ENCODE measurements at places on chromosomes 16 and 17.
A peak's percentile ranks its signal among the peaks of the same experiment; 100 is the strongest.

DNA sequence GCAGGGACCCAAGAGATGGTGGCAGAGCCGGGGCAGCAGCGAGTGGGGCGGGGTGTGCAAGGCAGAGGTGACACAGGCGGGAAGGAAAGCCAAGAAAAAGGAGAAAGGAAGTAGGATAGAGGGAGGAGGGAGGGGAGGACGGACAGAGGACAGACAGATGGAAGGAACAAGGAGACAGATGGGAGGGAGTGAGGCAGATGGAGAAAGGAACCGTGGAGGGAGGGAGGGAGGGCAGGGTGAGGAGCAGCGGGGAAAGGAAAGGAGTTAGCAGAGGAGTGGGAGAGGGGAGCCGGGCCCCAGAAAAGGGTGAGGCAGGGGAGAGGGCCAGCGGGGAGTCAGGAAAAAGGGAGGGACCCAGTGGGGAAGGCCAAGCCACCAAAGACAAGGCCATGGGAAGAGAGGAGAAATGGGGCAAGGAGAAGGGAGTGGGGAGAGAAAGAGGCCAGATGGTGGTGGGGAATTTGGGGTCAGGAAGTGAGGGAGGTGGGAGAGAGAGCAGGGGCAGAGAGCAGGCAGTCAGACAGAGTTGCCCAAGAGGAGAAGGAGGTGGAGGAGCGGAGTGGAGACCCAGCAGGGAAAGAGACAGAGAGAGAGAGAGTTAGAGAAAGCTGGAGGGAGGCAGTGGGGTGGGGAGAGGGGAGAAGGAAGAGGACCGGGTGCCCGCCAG, 13.2 kb upstream of the ASGR1 start:
- DNase-seq: no peak

GRCh38 chr17:6575596-6575988, 19.2 kb upstream of the PITPNM3 start:
- no peak for DNase-seq

DNA sequence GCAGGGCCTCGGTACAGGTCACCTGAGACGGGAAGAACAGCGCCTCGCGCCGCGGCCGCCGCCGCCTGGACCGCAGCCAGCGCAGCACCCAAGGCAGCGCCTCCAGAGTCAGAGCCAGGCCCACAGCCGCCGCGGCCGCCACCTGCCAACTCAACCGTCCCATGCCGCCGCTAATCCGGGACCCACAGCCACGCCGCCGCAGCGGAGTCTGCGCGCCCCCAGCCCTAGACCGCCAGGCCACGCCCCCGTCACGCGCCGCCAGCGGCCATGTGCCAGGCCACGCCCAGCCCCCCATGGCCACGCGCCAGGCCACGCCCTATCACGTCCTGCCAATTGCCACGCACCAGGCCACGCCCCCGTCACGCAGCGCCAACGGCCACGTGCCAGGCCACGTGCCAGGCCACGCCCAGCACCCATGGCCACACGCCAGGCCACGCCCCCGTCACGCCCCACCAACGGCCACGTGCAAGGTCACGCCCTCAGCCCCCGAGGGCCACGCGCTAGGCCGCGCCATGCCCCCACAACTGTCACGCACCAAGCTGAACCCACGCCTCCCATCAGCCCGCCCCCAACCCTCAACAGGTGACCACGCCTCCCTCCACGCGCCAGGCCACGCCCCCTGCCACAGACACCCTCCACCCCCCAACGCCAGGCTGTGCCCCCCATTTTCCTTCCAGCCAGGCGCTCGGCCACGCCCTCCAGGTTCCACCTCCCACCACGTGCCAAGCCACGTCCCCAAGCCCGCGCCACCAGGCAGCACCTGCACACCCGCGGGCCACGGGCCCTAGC, at the start of gene PLD6:
PLD6 (minus strand) TSS at position 210 of the 789 bp plus-strand sequence; CDS start at position 163, 47 bp downstream.
- peak; percentile 89 for DNase-seq

GRCh38 chr17:3475812-3476610, at the start of gene ASPA:
Gene ASPA, plus strand, starts transcription at chr17:3475997. Its CDS starts 163 bp downstream, at chr17:3476160.
- no peak for DNase-seq

GRCh38 chr17:66960613-66961012, 3.9 kb upstream of the CACNG4 start:
- DNase-seq: no peak

GRCh38 chr16:81041696-81042095, 6.1 kb downstream of the ATMIN start:
- DNase-seq: no peak

DNA sequence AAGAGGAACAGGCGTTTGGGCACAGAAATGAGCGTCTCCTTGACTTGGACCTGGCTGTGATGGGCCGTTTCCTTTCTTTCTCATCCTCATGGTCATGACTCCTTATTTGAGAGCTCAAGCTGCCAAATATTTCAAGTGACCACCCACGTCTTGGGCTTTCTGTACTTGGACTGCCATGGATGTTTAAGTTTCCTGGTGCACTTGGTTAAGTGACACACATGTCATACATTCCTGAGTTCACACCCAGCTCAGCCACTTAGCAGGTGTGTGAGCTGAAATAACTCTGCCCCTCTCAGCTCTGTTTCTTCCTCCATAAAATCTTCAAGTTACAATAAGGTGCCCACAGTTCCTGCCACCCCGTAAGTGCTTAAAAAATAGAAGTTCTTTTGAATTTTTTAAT, 114.5 kb downstream of the CLEC16A start:
- DNase-seq: no peak

GRCh38 chr16:8310323-8310722, 280.0 kb downstream of the TMEM114 start:
- DNase-seq: no peak

DNA sequence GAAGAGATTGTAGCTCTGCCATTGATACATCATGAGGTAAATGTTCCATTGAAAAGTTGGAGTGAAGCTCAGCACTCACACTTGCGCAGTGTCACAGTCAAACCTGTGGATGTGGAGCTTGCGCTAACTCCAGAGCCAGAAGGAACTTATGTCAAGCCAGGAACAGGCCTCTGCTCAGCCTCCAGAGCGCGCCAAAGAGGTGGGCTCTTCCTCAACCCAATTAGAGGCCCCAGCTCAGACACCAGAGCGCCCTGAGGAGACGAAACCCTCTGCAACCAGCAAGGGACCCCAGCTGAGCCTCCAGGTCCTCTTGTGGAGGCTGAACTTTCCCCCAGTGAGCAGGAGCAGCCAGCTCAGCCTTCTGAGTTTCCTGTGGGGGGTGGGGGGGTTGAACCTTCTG, 61.5 kb upstream of the FBXO47 start:
- DNase-seq: no peak

DNA sequence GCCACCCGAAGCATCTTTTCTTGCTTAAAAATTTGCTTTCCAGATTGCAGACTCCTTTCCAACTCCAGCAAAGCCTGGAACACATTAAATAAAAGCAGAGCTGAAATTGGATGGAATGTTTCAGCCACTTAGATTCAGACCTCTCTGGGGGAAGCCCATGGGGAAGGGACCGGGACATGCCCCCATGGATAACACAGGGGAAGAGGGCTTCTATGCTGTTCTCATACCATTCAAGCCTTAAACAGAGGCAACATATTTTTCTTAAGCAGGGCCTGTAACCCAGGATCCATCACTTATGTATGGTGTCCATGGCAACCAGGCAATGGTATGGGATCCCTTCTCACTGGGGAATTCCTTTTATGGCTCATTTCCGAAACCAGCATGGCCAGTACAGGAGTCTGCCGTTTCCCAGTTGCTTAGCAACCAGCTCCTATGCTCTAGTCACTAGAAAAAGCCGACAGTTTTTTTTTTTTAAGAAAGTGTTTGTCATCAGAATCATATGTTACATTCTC, 62.0 kb upstream of the MARCHF10 start:
- DNase-seq: no peak

- DNase-seq: no peak
These were observed 24.4 kb upstream of the WSCD1 start for GRCh38 chr17:6045621-6046357.

DNA sequence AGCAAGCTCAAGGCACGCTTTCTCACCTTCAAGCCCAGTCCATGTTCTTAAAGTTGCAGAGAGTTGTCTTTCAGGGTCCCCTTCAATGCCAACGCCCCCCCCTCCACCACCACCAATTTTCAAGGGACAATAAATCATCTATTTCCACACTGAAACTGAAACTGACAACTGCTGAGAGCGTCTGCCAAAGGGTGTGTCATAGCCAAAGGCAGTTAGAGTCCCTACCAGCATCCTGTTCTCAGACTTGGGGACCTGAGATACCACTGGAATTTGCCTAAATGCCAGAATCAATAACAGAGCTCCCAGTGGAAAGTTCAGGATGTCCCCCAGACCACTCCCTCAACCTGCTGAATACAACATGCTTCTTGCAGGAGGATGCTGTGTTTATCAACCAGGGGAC, 133.2 kb upstream of the SOX9 start:
- no peak for DNase-seq

GRCh38 chr17:75059369-75060345, 12.6 kb downstream of the KCTD2 start:
- DNase-seq: no peak

GRCh38 chr16:80366023-80366422, 174.8 kb upstream of the DYNLRB2 start:
- no peak for DNase-seq

GRCh38 chr16:166375-167121, 770 bp downstream of the HBM start:
- no peak for DNase-seq

DNA sequence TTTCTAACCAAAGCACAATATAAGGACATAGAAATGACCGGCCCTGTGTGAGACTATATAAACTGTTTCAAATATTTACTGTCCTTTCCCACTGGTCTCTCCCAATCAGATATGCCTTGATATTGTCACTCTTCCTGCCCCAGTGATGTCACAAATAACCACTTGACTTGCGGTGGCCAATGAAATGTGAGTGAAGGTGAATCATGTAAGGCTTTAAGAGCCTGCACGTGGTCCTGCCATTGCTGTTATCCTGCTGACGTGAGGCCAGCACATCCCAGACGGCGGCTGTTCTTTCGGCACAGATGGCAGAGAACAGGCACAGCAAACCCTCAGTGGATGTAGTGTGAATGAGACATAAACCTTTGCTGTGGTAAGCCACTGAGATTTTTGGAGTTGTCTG, 5.4 kb upstream of the KLHL11 start:
- no peak for DNase-seq

- no peak for DNase-seq
These were observed 333 bp upstream of the PTX4 start for GRCh38 chr16:1489077-1489476.

DNA sequence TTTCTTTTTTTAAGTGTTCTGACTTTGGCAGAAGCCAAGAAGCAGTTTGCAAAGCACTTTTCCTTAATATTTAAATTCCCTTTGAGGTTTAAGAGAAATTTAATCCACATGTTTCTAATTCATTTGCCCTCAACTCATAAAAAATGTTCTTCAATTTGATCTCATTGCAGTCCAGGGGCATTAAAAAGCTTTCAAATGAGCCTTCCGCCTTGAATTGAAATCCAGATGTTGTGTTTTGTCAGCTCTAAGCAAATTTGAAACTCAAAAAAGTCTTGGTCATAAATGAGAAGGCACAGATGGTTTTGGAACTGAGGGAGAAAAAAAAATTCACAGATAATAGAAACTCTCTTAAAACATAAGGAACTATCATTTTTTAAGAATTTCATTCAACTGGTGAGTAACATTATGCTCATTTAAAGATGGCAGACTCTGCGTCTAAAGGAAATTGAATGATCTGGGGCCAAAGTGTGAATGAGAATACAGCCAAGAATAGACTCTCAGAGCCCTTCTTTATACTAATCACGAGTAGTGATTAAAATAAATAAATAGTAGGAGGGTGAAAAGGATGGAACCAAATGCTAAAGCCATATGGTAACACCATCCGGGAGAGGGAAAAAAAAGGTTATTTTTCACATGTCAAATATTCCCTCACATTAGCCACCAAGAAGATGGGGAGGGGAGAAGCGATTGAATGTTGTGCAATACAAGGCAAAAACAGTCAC, 1304.7 kb downstream of the CDH8 start:
- no peak for DNase-seq

DNA sequence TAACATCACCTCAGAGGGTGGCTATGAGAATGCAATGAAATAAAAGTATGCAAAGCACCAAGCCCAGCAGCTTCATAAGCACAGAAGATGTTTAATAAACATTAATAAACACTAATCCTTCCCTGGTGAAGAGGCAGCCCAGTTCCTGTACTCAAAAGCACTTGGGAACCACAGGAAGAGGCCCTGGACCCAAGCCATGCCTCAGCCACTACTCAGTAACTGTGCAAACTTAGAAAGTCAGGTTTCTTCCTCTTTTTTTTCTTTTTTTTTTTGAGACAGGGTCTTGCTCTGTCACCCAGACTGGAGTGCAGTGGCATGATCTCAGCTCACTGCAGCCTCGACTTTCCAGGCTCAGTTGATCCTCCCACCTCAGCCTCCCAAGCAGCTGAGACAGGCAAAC, 5.3 kb downstream of the ARHGAP17 start:
- DNase-seq: no peak

GRCh38 chr17:8015957-8016631, 13.7 kb downstream of the GUCY2D start:
- no peak for DNase-seq

DNA sequence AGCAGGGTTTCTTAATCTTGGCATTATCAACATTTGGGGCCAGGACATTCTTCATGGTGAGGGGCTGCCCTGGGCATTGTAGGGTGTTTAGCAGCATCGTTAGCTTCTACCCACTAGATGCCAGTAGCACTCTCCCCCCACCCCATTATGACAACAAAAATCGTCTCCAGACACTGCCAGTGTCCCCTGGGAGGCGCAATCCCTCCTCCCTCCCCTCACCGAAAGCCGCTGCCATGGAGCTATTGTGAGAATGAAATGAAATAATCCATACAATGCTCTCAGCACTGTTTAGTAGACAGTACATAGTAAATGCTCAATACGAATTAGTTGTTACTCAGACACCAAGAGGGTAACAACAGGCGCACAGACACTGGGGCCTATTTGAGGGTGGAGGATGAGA, 502.9 kb downstream of the NPIPA7 start:
- DNase-seq: no peak

- DNase-seq: no peak
These were observed 37.5 kb downstream of the ADCY7 start for GRCh38 chr16:50303605-50304466.

GRCh38 chr16:9599415-9600120, 508.1 kb downstream of the HAPSTR1 start:
- DNase-seq: no peak

GRCh38 chr17:69547230-69547629, 132.7 kb downstream of the MAP2K6 start:
- DNase-seq: no peak

GRCh38 chr17:79748295-79749099, 17.8 kb downstream of the ENPP7 start:
- DNase-seq: no peak

DNA sequence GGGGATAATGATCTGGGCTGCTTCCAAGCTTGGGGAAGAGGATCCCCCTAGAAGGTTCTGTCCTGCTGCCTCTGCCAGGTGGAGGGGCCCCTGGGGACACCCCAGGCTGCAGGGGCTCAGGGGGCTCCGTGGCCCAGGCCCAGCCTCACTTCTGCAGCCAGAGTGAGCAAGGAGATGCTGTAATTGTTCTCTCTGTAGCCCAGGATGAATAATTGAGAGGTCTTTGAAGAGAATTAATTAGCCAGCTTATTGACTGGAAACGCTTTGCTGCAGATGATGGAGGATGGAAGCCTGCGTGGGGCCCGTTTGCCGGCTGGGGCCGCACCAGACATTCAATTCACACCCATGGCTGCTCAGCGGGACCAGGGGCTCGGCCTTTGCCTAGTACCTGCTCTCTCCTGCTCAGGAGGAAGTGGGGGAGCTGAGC, 38.5 kb downstream of the TMEM235 start:
- no peak for DNase-seq

Measured in GM19239 (cell line).